Caudate nucleus (tissue), 63 donors: ENCODE measurements at places on chromosomes 16 and 17.

GRCh38 chr16:75402821-75403475 lies 30.4 kb downstream of the CFDP1 start:
- DNase-seq, result no peak

DNA sequence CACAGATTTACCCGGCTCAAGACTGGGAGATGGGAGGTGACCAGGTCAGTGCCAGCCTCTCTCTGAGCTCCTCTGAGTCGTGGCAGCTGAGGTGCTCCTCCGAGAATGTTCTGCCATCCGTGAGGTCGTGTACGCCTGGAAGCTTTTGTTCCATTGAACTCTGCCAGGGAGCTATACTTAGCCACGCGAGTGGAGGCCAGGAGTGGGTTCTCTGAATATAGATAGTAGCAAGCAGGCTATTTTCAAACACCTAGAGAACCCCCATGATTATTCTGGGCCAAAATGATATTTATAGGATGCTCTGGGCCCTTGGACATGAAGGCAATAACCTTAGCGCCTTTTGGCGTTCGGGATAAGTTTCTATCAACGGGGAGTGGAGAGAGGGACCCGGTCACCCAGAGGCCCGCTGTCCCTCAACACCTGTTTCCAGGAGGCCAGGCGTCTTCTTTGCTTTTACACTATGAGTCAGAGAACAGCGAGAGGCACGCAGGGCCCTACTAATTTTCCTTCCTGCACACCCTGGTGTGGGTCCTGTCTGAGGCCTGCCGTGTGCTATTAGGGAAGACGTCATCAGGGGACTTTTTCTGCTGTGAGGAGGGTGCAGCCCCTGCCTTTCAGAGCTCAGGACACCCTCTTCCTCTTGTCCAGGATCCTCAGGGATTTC lies 11.0 kb upstream of the MVD start:
- DNase-seq, result no peak

- DNase-seq, result no peak
These were observed 76.1 kb downstream of the FTO start for GRCh38 chr16:53780051-53780450.

DNA sequence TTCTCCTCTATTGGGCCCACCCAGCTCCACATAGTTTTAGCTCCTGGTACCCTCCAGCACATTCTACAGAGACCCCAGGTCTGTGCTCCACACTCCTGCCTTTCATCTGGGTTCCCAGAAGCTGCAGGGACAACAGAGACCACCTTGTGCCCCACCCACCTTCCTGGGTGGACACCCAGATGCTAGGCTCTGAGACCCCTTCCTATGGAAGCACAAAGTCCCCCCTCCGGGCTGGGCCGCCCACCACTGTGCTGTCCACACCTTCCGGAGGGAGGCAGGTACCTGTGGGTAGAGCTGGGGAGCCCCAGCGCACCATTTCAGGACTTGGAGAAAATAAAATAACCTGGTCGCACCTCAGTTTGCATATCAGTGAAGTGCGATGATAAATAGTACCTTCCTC lies 224.9 kb upstream of the FOXF1 start:
- no peak for DNase-seq

GRCh38 chr17:70366386-70366785 lies 197.1 kb downstream of the KCNJ2 start:
- DNase-seq, result no peak
